ENCODE measurements at places on chromosomes 5 and 9.

DNA sequence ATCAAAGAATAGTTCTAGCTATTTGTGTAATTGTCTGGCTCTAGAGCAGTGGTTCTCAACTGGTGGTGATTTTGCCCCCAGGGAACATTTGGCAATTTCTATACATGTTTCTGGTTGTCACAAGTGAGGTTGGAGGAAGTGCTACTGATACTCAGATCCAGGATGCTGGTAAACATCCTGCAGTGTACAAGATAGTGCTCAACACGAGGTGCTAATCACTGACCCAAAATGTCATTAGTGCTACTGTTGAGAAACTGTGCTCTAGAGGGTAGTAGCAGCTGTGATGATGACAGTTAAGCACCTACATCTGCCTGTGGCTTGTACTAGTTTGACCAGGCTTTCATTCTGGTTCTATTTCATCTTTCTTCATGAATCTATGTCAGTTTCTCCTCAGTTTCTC, 22.1 kb downstream of the LRRC19 start:
- DNase-seq = no peak

GRCh38 chr9:121720311-121721057, 69.0 kb downstream of the DAB2IP start:
- DNase-seq = peak; percentile 79

GRCh38 chr5:10272053-10272874, 22.2 kb downstream of the CCT5 start:
- no peak for DNase-seq

DNA sequence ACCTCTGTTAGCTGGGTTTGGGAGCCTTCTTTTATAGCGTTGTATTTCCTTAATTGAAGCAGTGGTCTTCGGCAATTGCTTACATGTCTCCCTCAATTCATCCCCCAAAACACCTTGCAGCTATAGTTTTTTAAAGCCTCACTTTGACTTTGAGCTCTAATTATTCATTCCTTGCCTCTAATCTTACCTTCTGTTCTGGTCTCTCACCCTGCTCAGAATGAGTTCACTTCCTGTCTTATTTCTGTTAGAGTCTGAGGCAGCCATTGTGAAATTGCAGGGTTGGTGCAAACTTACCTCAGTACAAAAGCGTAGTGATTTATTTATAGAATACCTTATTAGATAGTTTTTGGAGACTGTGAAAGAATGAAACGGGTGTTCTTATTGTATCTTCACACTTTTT, 35.0 kb downstream of the AOPEP start:
- DNase-seq = no peak

- no peak for DNase-seq
Measured at GRCh38 chr9:15482146-15482545, 28.6 kb downstream of the PSIP1 start.

- no peak for DNase-seq
Measured at GRCh38 chr5:141150224-141150992, 551 bp downstream of the PCDHB6 start.

GRCh38 chr9:99712214-99712613, 109.5 kb upstream of the NR4A3 start:
- no peak for DNase-seq

- no peak for DNase-seq
Measured at GRCh38 chr5:107324071-107324470, 346.7 kb downstream of the EFNA5 start.

Data from NCI-H2029 (cell line).